ENCODE measurements at places on chromosomes 12 and 14.

GRCh38 chr12:80662586-80662985, 44.8 kb upstream of the MYF6 start:
- no peak for DNase-seq

GRCh38 chr12:94299846-94300245, 151.5 kb downstream of the PLXNC1 start:
- no peak for DNase-seq

- no peak for DNase-seq
These were observed 55.2 kb downstream of the SLC25A21 start for GRCh38 chr14:37116933-37117849.

- no peak for DNase-seq
These were observed 27.8 kb downstream of the BEGAIN start for GRCh38 chr14:100559455-100559854.

DNA sequence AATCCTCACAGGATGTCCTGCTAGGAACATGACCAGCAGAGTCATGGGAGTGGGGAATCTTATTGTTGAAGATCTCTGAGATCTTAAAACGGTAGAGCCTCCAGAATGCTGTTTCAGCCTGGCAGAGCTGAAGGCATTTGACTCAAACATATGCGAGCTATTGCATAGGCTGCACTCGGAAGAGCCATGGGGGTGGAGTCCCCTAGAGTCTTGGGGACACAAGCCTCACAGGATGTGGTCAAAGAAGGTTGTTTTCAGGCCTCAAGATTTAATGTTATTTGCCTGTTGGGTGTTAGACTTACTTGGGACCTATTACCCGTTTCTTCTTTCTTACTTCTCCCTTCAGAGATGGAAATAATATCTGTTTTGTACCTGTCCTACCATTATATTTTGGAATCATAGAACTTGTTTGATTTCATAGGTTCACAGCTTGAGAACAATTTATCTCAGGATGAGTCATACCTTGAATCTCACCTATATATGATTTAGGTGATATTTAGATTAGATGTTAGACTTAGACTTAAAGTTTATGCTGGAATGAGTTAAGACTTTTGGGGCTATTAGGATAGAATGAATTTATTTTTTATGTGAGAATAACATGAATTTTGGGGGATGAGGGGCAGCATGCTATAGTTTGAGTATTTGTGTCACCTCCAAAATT, 172.2 kb upstream of the ATP2B1 start:
- DNase-seq = peak; percentile 56

GRCh38 chr14:76767681-76768656, 6.7 kb downstream of the VASH1 start:
- DNase-seq = peak; percentile 91

DNA sequence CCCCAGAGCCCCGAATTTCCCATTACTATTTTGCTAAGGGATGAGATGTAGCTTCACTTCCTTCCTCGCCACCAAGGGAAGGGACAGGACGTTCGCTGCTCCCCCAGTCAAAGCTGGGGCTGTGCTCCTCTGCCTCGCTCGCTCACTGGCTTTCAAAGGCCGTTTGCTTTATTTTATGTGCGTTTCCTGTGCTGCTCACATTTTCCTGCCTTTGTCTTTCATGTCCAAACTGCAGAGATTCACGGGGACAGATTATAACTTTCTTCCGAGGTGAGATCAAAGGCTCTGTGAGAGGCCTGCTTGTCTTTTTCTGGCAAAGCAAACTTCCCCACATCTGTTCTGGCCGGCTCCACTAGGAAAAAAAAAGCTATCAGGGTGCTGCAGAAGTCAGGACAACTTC, 76.0 kb upstream of the FZD10 start:
- DNase-seq = no peak

DNA sequence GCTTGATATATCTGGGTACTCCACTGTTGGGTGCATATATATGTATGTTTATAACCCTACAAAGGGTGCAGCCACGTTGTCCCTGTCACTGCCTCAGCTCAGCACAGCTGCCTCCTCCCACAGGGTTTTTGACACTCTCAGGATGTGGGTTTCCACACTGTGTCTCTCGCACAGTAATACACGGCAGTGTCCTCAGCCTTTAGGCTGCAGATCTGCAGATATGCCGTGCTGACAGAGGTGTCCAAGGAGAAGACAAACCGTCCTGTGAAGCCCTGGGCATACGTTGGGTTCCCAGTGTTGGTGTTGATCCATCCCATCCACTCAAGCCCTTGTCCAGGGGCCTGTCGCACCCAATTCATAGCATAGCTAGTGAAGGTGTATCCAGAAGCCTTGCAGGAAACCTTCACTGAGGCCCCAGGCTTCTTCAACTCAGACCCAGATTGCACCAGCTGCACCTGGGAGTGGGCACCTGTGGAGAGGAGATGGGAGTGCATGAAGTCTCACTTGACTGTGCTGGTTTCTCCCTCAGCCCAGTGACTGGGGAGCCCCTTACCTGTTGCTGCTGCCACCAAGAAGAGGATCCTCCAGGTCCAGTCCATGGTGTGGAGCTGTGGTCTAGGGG, 498.7 kb downstream of the TMEM121 start:
- DNase-seq = no peak

DNA sequence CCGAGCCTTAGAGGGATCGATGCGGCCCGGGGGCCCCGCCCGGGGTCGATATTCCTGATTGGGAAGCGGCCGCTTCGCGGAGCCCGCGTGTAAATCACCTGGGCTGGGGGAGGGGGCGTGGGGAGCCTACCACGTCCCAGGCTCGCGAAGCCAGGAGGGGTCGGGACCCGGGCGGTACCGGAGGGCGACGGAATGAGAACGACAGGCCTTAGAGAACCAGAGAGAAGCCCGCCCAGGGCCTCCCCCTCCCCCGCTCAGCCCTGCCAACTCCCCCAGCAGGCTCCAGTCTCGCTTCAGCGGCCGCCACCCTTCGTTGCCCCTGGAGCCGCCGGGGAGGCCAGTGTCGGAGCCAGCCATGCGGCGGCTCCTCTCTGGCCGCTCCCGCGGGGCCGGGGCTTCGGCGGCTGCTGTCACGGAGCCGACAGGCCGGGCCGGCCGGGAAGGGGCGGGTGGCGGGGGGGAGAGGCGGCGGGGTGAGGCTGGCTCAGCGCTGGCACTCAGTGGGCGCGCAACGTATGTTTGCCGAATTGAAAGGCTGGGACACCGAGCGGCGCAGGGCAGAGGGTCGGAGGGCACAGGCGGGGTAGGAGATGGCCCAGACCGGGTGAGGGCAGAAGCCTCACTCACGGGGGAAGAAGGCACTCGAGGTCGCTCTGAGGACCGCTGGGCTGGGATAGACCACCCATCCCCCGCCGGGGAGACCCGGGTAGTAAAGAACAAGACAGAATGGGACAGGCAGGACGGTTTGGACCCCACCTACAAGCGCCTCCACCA, 1.4 kb upstream of the DNAJC22 start:
- peak; percentile 55 for DNase-seq

DNA sequence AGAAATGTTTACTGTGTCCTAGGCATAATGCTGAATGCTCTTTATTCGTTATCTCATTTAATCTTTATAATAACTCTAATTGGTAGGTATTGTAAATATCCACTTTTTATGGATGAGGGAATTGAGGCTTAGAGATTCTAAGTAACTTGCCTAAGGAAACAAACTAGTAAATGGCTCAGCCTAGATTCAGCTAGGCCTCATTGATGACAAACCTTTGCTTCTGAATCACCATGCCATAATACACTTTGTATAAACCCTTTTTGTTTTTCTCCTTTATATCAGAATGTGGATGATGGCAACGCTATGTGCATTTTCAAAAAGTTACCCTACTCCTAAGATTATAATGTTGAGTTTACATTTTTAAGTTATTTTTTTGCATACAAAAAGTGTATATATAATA, 34.0 kb downstream of the MNAT1 start:
- no peak for DNase-seq

DNA sequence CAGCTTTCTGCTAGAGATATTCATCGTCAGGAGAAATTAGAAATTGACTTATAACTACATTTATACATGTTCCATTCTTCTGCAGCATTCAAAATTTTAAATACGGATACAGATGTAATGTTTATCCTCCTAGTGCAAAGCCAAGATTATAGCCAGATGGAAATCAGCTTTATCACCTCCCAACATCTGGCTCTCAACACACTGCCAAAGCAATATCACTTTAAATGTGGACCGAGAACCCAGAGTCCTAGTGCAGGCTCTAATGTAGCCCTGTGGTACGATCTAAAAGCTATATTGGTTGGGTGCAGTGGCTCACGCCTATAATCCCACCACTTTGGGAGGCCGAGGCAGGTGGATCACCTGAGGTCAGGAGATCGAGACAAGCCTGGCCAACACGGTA, 6.5 kb downstream of the MLH3 start:
- DNase-seq = no peak

DNA sequence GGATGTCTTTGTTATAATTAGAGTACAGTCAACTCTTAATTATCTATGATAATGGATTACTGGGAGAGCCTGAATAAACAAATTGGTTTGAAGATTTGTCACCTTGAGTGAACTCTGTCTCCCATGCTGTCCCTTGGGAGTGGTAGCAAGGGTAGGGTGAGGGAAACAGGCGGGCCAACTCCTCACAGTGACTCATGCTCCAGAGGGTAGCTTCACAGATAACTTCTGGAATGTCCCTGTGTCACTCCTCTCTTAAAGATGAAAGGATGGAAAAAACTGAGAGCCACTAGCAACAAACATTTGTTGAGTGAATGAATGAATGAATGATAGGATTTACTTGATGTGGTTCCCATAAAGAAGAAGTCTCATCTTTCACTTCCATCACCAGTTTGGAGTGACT, 53.5 kb downstream of the RASSF9 start:
- no peak for DNase-seq

- DNase-seq = peak; percentile 90
These were observed 612 bp downstream of the PPTC7 start for GRCh38 chr12:110582276-110583136.

GRCh38 chr12:18277196-18277595, 15.9 kb downstream of the PIK3C2G start:
- no peak for DNase-seq

Data from suppressor macrophage treated with lipopolysaccharide for 1 hour (primary cell).